ENCODE measurements at places on chromosomes 12 and 14.

- DNase-seq: no peak
These were observed 12.8 kb downstream of the CHPT1 start for GRCh38 chr12:101710288-101710687.

DNA sequence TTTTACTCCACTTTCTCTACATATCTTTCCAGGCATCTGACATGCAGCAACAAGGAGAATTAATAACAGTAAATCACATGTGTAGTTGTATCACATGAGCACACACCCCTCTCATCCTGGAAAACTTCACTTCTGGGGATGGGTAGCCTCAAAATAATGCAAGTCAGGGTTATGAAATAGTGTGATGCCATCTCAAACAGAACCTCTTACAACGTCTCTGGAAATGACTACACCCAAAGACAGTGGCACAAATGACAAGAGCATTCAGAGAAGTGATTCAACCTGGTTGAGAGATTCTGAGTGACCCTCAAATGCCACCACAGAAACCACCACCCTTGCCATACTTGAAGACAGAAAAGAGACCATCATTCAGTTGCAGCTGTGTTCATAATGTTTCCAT, 2.8 kb downstream of the DIO2 start:
- no peak for DNase-seq

GRCh38 chr14:104169699-104170479, 31.5 kb downstream of the KIF26A start:
- DNase-seq: no peak

DNA sequence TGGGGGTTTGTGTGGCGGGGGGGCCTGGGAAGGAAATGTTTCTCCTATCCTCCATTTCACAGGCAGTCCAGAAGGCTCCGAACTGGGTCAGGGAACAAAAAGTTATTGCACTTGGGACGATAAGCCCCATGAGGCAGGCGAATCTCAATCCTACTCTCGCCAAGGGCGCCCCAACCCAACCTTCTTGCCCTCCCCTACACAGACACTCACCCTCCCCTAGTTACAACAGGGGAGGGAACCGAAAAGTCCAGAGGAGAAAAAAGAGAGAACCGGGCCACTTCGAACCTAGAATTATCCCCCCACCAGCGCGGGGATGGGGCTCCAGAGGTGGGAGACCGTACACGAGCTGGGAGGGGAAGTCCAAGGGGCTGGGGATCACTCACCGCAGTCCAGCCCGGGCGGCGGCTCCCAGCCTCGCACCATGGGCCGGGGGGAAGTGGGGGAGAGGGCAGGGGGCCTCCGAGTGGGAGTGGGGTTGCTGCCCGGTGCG, 357 bp downstream of the HOMEZ start:
- peak; percentile 67 for DNase-seq

DNA sequence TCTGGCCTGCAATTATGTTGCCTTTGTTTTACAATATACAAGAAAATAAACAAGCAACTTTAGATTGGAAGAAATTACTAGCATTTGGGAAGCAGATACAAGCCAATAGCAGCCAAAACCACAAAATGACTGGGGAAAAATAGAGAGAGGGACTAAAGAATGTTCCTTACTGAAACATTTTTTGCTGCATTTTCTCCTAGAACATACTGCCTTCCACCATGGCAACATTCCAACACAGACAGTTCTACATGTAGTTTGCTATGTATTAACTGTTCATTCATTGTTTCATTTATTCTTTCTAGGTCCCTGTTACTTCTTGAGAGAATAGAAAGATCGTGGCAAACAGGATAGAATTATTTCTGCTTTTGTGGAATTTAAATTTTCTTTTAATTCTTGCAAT, 530.2 kb downstream of the RPS29 start:
- no peak for DNase-seq

GRCh38 chr14:31340297-31341063, 79.9 kb downstream of the HEATR5A start:
- DNase-seq: no peak

- no peak for DNase-seq
These were observed 189.2 kb downstream of the EFCAB11 start for GRCh38 chr14:89765346-89765745.

GRCh38 chr12:89261982-89262381, 90.3 kb downstream of the DUSP6 start:
- no peak for DNase-seq

DNA sequence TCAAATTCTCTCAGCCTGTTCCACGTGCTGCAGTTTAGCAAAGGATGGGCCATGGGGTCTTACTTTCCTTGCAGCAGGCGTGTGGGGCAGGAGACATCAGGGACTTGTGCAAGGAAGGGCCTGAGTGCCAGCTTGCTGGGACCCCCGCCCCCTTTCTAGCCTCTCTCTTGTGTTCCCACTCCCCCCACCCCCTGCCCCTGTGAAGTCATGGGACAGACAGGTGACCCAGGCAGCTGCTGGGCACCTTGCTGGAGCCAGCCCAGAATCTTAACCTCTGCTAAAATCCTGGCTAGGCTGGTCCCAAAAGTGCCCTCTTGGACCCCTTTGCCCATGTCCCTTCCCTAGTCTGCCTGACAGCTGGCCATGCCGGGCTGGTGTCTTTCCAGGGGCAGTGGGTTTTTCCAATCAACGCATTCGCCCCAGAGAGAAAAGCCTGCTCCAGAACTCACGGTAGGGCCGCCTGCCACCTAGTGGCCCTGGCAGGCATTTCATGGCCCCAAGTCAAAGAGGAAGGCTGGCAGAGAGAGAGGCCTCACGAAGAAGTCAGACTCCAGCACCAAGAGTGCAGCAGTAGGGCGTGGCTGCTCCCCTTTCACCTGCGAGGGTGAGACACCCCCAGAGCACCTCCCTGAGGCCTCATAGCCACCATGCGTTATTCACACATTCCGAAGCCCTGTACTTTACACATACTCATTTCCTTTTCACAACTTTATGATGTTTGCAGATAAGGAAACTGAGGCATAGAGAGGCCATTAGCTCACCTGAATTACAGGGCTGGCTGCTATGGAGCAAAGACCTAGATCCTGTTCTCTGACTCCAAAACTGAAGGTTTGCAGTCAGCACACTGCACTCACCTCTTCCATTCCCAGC, 67.4 kb downstream of the LGMN start:
- peak; percentile 62 for DNase-seq

- DNase-seq: no peak
These were observed 311.8 kb downstream of the RERGL start for GRCh38 chr12:17778242-17778641.

DNA sequence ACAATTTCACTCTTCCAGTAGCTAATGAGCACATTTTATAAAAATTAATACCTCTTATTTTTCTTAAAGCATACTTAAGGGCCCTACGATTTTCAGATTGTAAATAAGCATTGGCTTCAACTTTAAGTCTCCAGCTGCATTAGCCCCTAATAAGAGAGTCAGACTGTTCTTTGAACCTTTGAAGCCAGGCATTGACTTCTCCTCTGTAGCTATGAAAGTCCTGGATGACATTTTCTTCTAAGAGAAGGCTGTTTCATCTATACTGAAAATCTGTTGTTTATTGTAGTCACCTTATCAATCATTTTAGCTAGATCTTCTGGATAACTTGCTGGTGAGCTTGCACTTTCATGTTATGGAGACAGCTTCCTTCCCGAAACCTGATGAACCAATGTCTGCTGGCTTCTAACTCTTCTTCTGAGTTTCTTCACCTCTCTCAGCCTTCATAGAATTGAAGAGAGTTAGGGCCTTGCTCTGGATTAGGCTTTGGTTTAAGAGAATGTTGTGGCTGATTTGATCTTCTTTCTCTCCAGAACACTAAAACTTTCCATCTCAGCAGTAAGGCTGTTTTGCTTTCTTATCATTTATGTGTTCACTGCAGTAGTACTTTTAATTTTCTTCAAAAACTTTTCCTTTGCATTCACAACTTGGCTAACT, 377.1 kb upstream of the RGS6 start:
- no peak for DNase-seq

DNA sequence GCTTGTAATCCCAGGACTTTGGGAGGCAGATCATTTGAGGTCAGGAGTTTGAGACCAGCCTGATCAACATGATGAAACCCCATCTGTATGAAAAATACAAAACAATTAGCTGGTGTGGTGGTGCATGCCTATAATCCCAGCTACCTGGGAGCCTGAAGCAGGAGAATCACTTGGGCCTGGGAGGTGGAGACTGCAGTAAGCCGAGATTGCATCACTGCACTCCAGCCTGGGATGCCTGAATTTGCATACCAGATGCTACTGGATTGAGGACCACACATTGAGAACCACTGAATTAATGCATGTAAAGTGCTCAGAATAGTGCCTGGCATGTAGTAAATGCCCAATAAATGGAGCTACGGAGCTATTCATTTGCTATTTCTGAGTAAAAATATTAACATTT, 14.9 kb upstream of the MYH7 start:
- DNase-seq: no peak

DNA sequence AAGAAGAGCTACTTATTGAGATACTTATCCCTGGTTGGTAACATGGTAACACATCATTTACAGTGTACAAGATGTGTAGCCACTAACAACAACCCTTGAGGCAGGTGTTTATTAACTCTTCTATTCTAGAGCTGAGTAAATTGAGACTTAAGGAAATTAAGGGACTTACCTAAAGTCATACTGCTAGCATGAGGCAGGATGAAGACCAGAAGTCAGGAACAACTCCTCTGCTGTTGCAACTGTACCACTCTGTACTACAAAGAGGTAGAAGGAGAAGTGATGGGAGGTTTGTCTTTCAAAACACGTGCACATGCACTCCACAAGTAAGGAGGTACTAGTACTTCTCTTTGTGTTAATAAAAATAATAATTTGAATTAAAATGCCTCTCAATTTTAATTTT, 79.9 kb downstream of the LLPH start:
- no peak for DNase-seq

Measured in right kidney (tissue), 9 donors.